ENCODE measurements at places on chromosomes 16 and 17. TPM values are rescaled to one million over a fixed set of nuclear protein-coding genes. Genes with fewer than 3 reads are reported as not detected.

The CLEC3A gene
- total RNA-seq: not detected

The NEUROD2 gene
- total RNA-seq: not detected

The NPTX1 gene
- not detected for total RNA-seq

The KRT31 gene
- not detected for total RNA-seq

The KRTAP2-1 gene
- not detected for total RNA-seq

The C16orf89 gene
- not detected for total RNA-seq

DNA sequence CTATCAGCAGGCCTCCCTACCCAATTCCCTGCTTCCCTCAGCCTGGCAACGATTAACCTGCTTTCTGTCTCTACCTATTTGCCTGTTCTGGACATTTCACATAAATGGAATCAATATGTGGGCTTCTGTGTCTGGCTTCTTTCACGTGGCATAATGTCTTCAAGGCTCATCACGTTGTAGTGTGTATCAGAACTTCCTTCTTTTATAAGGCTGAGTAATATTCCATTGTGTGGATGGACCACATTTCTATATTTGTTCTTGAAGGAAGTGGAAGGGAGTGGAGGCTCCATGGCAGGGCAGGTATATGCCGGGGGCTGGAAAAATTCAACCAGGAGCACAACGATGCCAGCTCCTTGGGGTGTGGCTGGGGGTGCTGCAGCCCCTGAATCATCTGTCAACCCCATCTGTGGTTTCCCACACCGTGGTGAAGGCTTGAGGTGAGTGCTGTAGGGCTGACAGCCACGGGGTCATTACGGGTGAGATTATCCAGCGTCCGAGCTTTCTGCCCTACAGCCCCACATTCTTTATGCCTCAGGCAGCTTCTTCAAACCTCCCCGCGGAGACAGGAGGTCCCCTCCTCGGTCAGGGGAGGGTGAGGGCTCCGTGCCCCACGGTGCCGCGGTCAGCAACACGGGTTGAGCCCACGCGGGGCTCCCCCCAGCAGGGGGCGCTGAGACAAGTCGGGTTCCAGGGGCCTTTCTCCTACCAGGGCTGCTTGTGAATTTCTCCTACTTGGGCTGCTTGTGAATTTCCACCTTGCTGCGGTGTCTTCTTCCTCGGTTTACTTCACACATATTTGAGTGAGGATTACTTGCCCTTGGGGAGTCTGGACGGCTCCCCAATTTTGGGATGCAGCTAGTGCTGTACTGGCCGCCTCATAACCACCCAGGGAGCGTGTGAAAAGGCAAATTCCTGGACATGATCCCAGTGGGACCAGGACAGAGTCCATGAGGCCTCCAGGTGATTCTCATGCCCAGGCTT is 18.3 kb upstream of the WFIKKN2 start:
- H3K27ac ChIP-seq: no peak overlapping the region
- H3K4me3 ChIP-seq: no peak overlapping the region
- no peaks in the 10 kb centered on the region for H3K36me3 ChIP-seq
- peaks cover 14% of the 10 kb centered on the region for H3K27me3 ChIP-seq

- H3K4me1 ChIP-seq: no peaks in the 10 kb centered on the region
- peaks cover 17% of the 10 kb centered on the region for H3K27me3 ChIP-seq
- no peaks in the 10 kb centered on the region for H3K36me3 ChIP-seq
These were observed 7.0 kb downstream of the PLXDC1 start for GRCh38 chr17:39144416-39144840.

- H3K4me1 ChIP-seq: peaks cover 4% of the 10 kb centered on the region
- H3K27me3 ChIP-seq: no peaks in the 10 kb centered on the region
- H3K36me3 ChIP-seq: peaks cover 2% of the 10 kb centered on the region
- no peak overlapping the region for H3K4me3 ChIP-seq
These were observed 10.9 kb downstream of the HDAC5 start for GRCh38 chr17:44112284-44113280.

DNA sequence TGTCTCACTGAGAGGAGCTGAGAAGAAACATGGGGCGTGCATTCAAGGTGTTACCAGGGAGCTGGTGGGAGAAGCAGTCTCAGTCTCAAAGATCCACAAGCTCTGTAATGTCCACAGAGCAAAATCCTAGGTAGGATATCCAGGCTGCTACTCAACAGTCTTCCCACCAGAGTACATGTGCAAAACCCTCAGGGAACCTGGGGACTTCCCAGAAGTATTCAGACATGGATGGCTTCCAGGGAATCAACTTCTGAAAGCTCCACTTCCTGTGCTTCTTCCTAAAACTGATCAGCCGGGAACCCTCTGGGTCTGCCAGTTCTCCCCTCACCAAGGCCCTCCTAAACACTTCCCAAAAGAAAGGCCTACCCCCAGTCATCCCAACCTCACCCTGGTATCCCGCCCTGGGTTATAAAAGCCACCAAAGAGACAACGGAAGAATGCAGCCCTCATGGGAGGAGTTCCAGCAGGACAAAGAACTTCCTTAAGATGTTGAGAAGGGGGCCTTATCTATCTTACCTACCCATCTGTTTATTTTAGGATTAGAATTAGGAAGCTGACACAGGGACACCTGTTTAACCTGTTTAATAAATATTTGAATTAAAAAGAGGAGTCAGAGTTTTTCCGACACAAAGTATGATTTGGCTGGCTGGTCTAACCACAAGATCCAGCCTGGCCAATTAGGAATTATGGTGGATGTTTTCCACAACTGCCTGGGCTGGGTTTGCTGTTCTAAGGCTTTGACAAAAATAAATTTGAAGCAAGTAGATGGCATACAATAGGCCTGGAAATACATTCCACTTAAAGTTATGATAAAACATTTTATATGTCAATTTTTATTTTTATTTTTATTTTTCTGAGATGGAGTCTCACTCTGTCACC is 37.0 kb downstream of the CUEDC1 start:
- H3K4me1 ChIP-seq: peaks cover 52% of the 10 kb centered on the region
- no peak for DNase-seq
- H3K27me3 ChIP-seq: no peaks in the 10 kb centered on the region

DNA sequence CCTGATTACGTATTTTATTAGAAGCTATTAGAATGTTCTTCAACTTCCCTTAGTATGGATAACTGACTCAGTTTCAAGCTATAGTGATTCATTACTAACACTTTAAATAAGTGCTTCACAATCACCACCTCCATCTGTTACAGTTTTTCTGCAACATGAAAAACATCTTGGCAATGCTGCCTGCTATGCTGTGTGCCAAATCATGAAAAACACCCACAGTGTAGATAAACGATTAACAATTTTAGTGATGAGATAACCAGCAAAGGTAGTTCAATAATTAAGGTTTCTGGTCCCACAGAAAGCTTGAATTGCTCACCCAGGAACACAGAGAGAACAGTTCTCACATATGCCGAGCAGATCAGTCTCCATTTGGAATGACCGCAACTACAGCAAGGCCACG is 51.4 kb upstream of the SLC25A19 start:
- H3K36me3 ChIP-seq: peaks cover 2% of the 10 kb centered on the region
- peak overlapping the region; percentile 3 for H3K27ac ChIP-seq
- peaks cover 32% of the 10 kb centered on the region for H3K4me1 ChIP-seq

- peaks cover 46% of the 10 kb centered on the region for H3K27me3 ChIP-seq
- no peak for DNase-seq
- H3K4me3 ChIP-seq: no peak overlapping the region
- no peaks in the 10 kb centered on the region for H3K4me1 ChIP-seq
- no peak overlapping the region for H3K27ac ChIP-seq
These were observed 85.5 kb downstream of the GSG1L start for GRCh38 chr16:27977966-27978365.

- peaks cover 18% of the 10 kb centered on the region for H3K36me3 ChIP-seq
- peaks cover 17% of the 10 kb centered on the region for H3K4me1 ChIP-seq
- no peak overlapping the region for H3K4me3 ChIP-seq
- no peaks in the 10 kb centered on the region for H3K27me3 ChIP-seq
These were observed 13.1 kb downstream of the MKS1 start for GRCh38 chr17:58205936-58206335.

DNA sequence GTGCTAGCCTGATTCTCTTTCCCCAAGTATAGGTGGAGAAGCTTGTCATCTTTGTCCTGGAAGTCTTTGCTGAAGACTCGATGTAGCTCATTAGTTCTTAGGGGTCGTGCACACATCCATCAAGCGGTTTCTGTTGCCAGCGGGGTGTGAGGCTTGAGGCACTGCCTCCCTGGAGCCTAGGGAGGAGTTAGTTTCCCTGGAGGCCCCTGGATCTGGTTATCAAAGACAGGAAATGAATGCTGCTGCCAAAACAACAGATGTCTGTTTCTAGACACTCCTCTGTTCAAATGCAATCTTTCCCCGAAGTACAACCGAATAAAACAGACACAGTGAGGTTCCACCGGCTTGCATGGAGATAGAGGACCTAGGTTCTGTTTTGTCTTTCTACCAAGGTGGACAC is 17.5 kb downstream of the HS3ST4 start:
- peaks cover 9% of the 10 kb centered on the region for H3K27me3 ChIP-seq
- H3K36me3 ChIP-seq: no peaks in the 10 kb centered on the region
- no peaks in the 10 kb centered on the region for H3K4me1 ChIP-seq
- no peak overlapping the region for H3K27ac ChIP-seq
- no peak for DNase-seq
